HepG2 (cell line): ENCODE measurements at places on chromosomes 13 and 19.
A peak's percentile ranks its signal among the peaks of the same experiment; 100 is the strongest.

GRCh38 chr13:94330552-94331071, 148.9 kb downstream of the DCT start:
- DNase-seq: no peak

- DNase-seq: no peak
These were observed 39.3 kb upstream of the KCTD4 start for GRCh38 chr13:45240143-45240542.

GRCh38 chr19:51824281-51825005, 29.5 kb downstream of the FPR3 start:
- no peak for DNase-seq

GRCh38 chr13:76641056-76641455, 245.1 kb downstream of the KCTD12 start:
- no peak for DNase-seq

DNA sequence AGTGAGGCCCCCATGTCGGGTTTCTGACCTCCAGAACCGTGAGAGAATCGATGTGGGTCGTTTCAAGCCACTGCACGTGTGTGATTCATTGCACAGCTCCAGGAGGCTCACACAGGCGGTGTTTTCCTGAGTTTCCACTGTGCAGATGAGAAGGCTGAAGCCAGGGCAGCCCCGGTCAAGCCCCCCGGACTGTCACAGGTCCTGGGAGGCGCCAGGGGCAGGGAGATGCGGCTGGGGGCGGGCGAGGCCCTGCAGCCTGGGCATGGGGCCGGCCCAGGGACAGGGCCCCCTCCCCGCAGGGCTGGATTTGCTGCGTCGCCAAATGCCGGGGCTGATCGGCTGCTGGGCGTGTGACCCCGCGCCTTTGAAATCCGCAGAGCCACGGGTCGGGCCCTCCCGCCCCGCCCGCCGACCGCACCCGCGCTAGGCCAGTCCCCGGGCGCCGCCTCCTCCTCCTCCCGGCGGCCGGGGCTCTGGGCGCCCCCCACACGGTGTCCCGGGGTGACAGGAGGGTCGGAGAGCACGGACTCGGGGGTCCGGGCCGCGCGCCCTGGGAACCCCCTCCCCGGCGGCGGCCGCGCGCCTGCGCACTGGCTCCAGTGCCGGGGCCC, 9.9 kb upstream of the MKNK2 start:
- peak; percentile 68 for DNase-seq

GRCh38 chr19:7832781-7833180, 2.8 kb downstream of the EVI5L start:
- no peak for DNase-seq

- DNase-seq: no peak
These were observed 6.5 kb upstream of the CDC34 start for GRCh38 chr19:525029-525428.

GRCh38 chr13:98941126-98941525, 36.7 kb downstream of the DOCK9 start:
- no peak for DNase-seq

DNA sequence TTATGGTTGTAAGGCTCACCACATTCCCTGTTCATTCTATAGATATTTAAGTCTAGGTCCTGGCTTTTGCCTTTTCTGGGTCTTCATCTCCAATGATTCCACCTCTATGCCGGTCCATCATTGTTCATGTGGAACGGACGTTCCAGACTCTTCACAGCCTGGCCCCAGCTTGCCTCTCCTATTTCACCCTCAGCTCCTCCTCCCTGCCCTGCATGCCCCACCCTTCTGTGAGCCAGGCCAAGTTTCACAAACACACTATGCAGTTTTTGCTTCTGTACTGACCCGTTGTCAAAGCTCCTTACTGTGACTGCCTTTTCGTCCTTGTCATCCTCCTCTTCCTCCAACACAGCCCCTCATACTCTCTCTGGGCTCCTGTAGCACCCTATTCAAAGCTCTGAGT, 31.3 kb downstream of the TEX26 start:
- DNase-seq: no peak

GRCh38 chr13:52851137-52851962, 2.9 kb upstream of the PCDH8 start:
- DNase-seq: peak; percentile 7

DNA sequence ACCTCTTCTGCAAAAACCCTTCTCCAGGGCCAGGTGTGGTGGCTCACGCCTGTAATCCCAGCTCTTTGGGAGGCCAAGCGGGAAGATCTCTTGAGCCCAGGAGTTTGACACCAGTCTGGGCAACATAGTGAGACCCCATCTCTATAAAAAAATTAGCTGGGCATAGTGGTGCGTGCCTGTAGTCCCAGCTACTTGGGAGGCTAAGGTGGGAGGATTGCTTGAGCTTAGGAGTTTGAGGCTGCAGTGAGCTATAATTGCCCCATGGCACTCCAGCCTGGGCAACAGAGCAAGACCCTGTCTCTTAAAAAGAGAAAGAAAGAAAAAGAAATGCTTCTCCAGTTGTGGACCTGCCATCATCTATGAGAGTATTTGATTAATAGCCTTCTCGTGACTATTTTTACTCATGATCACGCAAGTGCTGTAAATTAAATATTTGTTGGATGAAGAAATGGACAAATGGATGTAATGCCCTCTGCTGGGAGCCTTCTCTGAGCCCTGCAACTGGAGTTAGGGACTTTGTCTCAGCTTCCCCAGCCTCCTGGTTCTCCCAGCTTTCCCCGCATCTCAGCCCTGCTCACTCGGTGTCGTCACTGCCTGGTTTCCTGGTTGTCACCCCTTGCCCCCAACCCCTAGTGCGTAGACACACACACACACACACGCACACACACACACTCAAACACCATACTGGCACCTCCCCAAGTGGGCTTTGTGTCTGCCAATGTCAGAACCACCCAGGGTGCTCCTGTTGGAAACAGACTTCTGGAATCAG, 12.2 kb downstream of the WIZ start:
- DNase-seq: peak; percentile 47

DNA sequence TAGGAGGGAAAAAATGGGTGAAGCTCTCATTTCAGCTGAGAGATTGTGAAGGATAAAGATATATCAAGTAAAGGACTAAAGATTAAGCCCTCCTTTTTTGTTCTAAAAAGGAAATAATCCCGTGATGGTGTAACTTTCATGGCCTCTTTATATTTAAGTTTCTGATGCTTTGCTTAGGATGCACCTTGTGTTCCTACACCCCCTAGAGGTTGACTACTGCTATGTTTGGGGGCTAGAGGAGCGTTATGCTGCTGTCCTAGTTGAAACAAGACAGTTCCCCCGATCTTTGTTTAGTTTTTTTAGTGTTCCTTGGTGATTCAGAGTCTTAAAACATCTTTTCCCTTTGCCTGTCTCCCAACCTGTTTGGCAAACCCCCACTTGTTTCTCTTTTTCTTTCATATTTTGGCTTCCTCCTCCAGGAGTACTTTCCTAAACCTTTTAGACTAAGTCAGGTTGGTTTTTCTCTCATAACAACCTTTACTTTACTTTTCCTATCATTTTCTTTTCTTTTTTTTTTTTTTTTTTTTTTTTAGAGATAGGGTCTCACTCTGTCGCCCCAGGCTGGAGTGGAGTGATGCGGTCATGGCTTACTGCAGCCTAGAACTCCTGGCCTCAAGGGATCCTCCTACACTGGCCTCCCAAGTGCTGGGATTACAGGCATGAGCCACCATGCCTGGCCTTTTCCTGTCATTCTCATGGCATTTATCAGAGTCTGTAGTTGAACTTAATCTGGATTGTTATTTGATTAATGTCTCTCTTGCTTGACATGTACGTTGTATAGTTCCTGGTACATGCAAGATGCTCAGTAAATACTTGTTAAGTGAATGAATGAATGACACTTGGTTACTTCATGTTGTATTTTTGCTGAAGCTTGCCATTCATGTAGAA, 2.8 kb downstream of the UBA2 start:
- peak; percentile 57 for DNase-seq

DNA sequence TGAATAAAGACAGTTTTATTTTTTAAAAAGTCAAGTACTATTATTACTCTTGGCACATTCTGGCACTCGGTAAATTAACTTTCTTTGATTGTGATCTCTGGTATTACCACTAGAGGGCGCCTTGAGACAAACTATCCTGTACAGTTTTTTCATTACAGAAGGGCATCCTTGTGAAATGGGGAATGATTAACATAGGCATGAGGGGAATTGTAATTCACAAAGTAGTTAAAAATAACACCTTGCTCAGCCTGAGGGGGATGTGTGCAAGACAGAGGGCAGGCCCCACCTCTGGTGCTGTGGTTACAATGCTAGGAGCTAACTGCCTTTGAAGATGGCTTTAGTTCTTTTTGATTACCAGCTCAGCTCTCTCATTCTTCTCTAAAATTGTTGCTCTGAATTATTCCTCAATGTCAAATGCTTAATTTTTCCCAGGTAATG, 24.2 kb upstream of the C1QTNF9B start:
- DNase-seq: peak; percentile 18

DNA sequence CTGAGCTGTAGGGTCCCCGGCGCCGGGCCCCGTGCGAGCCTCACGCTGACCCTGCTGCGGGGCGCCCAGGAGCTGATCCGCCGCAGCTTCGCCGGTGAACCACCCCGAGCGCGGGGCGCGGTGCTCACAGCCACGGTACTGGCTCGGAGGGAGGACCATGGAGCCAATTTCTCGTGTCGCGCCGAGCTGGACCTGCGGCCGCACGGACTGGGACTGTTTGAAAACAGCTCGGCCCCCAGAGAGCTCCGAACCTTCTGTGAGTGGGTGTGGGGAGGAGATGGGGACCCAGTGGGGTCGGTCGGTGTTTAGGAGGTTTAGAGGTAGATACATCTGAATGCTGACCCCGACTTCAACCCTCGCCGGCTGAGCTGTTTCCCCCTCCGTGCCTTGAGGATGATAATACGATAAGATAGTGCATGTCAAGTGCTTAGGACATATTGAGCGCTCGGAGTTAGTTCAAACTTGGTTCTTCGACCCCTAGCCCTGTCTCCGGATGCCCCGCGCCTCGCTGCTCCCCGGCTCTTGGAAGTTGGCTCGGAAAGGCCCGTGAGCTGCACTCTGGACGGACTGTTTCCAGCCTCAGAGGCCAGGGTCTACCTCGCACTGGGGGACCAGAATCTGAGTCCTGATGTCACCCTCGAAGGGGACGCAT, 1.9 kb downstream of the ICAM5 start:
- no peak for DNase-seq

DNA sequence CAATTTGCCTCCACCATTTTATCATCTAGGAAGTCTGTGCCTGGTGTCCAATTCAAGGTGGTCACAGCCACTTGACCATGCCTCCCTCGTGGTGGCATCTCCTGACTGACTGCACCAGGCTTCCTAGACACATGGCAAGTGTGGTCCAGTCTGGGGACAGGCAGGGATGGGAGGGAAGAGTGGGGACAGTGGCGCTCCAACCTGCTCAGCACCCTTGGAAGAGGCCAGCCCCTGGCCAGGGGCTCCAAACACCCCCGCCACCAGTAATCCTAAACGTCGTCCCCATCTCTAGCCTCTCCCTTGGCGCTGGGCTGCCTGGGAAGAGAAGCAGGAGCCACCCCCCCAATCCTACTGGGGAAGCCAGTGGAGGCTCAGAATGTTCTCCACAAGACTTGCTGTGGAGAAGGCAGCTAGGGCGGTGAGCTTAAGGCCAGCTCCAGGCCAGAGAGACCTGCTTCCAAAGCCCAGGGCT, 2.7 kb downstream of the RPL36 start:
- no peak for DNase-seq

DNA sequence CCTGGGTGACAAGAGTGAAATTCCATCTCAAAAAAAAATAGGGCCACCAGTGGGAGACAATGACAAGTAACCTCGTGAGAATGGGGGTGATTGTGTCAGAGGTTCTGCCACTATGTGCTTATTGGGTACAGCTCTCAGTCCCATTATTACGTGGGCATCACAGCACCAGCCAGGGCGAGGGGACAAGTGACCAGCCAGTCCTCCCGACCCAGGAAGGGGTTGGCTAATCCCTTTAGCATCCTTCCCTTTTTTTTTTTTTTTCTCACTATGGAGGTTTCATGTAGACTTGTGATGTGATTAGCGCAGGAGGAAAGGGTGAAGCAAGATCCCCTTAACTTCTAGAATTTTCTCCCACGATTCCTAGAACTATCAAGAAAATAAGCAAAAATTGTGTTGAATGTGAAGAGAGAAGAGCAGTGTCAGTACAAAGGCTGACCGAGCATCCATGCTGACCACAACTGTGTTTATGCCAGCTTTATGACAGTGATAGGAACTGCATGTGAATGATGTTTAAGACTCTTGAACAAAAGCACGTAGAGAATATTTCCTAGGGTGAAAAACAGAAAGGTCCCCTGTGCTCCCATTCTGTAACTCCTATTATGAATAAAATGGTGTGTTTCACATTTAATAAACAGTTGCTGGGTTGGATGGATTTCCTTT, 50.0 kb downstream of the ALOX5AP start:
- DNase-seq: no peak

GRCh38 chr13:30877335-30877734, 28.7 kb upstream of the MEDAG start:
- no peak for DNase-seq

- DNase-seq: peak; percentile 11
These were observed 572.8 kb downstream of the PCDH9 start for GRCh38 chr13:66657165-66657881.

DNA sequence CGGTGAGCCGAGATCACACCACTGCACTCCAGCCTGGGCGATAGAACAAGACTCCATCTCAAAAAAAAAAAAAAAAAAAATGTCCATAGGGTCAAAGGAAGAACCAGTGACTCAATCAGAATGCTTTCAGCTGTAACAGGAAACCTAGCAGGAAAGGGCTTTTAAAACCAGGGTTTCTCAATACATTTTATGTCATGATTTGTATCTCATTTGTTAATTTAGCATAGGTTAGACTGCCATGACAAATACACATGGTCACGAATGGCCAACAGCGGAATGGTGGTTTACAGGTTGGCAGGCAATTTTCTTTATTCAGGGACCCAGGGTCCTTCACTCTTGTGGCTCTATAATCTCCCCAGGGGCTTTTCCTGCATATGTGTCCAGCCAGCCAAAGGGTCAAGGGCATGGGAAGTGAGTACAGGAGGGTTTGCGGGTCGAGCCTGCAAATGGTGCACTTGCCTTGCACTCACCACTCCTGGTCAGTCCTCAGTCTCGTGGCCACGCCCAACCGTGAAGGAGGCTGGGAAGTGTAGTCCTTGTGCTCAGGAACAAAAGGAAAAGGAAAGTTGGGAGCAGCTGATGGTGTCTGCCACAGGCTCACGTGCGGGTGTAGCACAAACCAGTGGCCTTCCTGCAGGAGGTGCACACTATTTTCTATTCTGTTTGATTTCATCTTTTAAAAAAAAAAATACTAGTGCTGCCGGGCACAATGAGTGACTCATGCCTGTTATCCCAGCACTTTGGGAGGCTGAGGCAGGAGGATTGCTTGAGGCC, 14.8 kb downstream of the DHX34 start:
- DNase-seq: no peak

GRCh38 chr13:114062754-114063153, 69.7 kb downstream of the RASA3 start:
- DNase-seq: no peak

- DNase-seq: peak; percentile 74
These were observed 34.3 kb downstream of the N4BP2L2 start for GRCh38 chr13:32504263-32504662.

- DNase-seq: no peak
These were observed 23.2 kb downstream of the ZNRF4 start for GRCh38 chr19:5478241-5478924.

DNA sequence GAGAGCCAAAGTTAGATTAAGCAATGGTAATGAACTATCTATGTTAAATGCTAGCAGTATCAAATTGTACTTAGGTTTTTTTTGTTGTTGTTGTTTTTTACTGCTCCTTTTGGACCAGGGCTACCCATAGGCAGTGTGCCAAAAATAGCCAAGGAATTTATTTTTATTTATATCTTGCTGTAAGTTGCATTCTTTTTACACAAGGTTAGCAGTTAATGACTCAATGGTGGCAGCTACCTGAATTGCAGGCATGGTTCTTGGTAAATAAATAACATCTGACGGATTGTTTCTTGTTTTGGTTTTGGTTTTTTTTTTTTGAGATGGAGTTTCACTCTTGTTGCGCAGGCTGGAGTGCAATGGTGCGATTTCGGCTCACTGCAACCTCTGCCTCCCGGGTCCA, 194.8 kb upstream of the TSC22D1 start:
- no peak for DNase-seq
